ENCODE measurements at places on chromosomes 7 and 10.

DNA sequence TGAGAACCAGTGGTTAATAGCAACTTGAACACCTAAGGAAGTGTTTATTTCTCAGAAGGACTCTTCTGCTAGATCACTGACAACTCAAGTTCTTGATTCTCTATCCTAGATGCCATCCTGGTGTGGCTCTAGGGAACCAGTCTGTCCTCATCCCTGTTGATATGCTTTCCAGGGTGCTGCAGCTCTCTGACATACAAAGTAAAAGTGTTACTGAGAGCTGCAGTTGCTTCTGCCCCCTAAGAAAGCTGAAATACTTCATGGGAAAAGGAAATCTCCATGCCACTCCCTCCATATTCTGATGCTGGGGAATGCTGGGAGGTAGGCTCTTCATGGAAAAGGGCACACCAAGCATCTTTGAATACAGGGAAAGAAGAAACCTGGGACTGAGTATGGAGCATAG is 168.1 kb downstream of the KLF6 start:
- no peak for DNase-seq

- peak; percentile 41 for DNase-seq
Measured at GRCh38 chr10:62632071-62632809, 172.3 kb upstream of the ADO start.

DNA sequence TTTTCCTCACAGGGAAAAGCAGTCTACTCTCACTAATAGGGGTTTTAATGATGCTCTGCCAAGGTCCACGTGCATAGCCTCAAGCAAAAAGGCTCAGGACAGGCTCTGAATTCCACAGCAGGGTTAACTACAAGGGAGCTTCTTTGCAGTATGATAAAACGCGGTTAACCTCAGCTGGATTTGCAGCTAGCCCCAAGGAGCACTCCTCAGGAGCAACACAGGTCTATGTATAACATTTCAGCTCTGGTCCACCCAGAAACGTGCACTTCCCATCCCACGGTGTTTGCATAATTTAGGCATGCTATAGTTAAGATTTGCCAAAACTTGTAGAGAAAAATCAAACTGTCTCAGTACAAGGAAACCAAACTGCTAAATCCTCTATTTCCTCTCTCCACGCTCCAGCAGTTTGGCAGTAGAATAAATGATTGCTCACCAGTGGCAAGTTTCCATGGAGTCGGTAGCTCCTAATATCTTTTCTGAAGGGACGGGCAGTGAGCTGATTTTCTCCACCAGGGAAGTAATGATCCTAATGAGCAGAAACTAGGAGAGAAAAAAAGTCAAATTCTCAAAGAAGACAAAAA is 13.1 kb upstream of the ASB4 start:
- DNase-seq, result no peak

- DNase-seq, result no peak
Measured at GRCh38 chr7:141333459-141333858, 217.8 kb upstream of the AGK start.

DNA sequence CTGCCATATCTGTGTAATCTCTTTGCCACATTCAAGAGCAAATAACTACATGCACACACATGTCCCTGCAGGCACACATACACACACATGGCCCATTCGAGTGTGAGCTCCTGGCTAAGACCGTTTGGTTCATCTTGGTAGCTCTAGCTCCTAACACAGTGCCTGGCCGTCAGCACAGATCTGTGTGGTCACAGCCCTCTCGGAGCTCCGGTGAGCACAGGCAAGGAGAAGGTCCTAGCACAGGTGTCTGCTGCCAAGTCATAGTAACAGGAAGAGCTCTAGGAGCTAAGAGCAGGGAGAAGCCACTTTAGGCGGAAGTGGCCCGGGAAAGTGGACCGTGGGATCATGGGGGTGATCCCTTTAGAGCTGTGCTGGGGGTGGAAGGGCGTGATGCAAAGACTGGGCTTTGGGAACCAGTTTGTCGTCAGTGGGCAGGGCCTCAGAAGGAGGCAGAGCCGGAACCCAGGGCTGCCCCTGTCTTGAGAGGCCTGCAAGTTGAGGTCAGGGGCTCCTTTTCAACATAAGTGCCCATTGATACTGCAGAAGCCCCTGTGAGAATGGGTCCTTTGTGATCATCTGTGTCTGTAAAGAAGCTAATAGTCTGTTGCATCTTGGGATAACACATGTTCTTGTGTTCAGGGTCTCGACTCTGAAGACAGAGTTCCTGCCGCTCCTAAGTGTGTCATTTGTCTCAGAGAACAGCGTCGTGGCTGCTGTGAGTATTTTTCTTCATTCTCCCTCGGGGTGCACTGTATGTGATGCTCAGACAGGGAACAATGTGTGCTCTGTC is 16.6 kb upstream of the ARPC1B start:
- DNase-seq, result no peak

DNA sequence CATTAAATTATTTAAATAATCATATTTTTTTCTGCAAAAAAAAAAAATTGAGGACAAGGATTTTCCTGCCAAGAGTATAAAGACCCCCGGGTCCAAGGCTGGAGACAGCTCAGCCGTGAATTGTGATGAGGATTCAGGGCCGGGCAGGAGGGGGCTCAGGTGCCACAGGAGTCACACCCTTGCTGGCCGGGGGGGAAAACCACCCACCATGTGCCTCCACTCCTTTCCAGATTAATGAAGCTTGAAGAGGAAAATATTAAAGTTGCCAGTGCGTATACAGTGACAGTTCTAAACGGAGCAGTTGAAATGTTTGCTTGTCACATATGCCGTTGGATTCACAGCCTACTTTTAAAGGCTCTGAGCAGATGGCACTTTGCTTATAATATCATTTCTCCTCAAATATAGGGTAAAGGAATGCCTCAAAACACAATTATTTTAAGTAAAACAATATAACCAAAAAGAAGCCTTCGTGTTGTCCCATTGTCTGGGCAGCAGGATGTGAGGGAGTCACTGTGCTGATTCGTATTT is 49.6 kb downstream of the ADARB2 start:
- DNase-seq, result no peak

DNA sequence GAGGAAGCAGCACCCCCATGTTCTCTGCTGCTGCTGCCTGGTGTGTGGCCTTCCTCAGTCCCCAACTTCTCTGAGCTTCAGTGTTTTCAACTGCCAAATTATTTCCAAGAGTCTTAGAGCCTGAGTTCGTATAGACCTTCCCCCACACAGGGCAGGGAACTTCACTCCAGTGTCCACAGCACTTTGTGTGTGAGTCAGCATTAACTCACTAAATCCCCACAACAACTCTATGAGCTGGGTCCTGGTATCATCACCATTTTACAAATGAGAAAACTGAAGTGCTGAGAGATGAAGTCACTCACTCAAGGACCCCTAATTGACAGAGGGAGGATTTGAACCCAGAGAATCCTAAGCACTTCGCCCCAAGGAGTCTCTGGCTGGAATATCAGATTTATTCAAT is 48.3 kb downstream of the ADCYAP1R1 start:
- no peak for DNase-seq

- DNase-seq, result no peak
Measured at GRCh38 chr7:55043691-55044370, 25.0 kb downstream of the EGFR start.

DNA sequence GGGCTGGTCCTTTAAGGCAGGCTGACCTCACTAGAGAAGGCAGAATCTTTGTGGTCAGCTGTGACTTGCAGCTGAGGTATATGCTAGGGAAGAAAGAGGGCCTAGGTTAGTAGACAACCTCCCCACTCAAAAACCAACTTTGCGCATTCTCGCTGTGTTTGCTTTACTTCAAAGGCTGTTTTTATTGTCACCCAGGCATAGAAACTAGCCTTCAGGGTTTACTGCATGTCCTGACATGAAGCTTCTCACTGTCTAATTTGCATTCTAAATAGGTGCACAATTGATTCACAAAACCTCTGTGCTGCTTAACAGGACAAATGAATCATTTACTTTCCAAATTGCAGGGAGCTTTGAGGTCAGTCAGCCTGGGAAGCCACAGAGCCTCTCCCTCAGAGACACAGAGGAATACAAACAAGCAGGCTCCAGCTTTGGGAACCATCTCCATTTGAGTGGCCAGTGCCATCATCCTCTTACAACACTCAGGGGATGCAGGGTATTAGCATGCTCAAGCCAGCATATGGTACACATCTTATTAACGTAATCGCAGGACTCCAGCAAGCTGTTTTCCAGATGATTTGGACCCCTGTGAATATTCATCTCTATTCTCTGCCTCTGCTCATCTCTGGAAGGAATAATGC is 596.4 kb upstream of the GHITM start:
- DNase-seq, result no peak

GRCh38 chr10:60914690-60915141 is 29.3 kb downstream of the RHOBTB1 start:
- DNase-seq, result no peak

DNA sequence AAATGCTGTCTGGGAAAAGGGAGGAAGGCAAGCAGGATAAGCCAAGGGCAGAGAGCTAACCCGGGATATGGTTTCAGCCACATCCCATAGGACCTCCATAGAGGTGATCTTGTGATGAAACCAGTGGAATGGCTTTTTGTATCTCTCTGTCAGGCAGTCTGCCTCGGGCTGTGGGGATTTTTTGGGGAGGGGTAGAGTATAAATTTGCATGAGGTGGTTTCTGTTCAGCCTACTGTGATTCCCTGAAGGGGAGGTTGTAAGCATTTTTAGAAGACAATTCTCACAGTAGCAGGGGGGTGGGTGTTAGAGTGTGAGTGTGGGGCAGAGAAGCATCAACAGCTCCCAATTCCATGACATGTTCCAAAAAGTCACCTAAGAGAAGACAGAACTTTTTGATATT is 11.8 kb downstream of the OR9A2 start:
- no peak for DNase-seq

GRCh38 chr7:79548727-79549126 is 95.3 kb upstream of the MAGI2 start:
- no peak for DNase-seq

Data from activated CD4-positive, alpha-beta T cell treated with anti-CD3 and anti-CD28 coated beads, Interleukin-2, amount 50 U/mL, for 48 hours (primary cell).